HFFc6 (cell line): ENCODE measurements at places on chromosomes 1 and 21.
A peak's percentile ranks its signal among the peaks of the same experiment; 100 is the strongest.

DNA sequence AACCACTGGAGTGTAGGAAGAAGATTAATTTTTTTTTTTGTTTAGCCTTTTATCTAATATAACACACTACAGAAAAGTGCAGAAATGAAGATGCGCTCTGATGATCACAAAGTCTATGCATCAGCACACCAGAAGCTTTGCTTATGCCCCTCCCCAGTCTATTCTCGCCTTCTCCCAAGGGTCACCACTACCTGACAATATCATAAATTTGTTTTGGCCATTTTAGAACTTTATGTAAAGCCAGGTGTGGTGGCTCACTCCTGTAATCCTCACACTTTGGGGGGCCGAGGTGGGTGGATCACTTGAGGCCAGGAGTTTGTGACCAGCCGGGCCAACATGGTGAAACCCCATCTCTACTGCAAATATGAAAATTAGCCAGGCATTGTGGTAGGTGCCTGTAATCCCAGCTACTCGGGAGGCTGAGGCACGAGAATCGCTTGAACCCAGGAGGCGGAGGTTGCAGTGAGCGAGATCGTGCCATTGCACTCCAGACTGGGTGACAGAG lies 231.3 kb downstream of the FOXD2 start:
- no peak for DNase-seq

- DNase-seq, result no peak
These were observed 71.0 kb downstream of the ACTL8 start for GRCh38 chr1:17826165-17826488.

GRCh38 chr21:45055861-45056260 lies 18.5 kb upstream of the ADARB1 start:
- no peak for DNase-seq

GRCh38 chr1:71660411-71660810 lies 579.6 kb upstream of the ZRANB2 start:
- peak; percentile 82 for DNase-seq

- DNase-seq, result no peak
These were observed 4.3 kb upstream of the SLC35D1 start for GRCh38 chr1:67058242-67058641.

GRCh38 chr1:220544901-220545303 lies 17.0 kb downstream of the MARK1 start:
- DNase-seq, result no peak

- no peak for DNase-seq
These were observed 4.1 kb downstream of the NUAK2 start for GRCh38 chr1:205317311-205317917.

- DNase-seq, result peak; percentile 90
These were observed 81.8 kb downstream of the LAMC2 start for GRCh38 chr1:183267646-183268431.

DNA sequence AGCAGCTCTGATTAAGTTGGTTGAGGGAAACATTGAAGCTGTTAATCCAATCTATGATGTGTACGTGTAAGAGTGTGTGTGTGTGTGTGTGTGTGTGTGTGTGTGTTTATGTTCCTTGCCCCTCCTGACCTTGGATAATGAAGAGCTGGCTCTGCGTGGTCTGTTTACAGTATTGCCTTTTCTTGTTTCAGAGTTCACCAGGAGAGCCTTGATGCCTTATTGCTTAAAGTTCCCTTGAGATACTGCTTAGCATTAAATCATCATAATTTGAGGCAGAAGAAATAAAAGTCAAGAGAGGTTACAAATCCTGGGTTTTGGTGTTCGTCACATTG lies 36.4 kb downstream of the CAPN8 start:
- no peak for DNase-seq

DNA sequence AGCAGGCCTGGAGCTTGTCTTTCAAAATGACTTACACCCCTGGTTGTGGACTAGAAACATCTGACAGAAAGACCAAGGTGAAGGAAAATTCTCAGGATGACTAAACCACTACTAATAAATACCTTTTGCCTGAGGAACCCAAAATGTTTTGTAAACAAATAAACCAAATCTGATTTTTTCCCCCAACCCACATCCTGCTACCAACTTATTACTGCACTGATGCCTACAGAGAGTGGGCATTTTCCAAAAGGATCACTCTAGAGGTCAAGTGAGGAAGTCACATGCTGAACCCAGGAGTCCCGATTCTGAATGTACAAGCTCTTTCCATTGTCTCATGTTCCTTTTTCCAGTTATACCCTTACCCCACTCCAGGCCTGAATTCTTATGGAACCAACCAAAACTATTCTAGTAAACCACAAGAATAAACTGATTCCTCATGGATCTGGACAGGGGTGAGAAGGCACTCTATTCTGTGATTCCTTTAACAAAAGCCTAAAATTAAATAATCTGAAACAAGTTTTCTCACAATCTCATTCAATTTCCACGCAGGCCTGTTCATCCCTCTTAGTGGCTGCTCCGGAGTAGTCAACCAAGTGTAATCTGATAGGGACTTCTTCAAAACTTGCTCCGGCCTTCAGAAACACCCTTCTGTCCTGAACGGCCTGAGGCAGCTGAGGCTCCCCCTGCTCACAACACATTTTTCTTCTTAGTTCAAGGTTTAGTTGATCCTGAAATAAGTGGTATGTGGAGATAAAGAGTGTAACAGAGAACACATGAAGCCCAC lies 1.4 kb downstream of the PI4KB start:
- peak; percentile 19 for DNase-seq

GRCh38 chr1:48092401-48092800 lies 95.2 kb upstream of the TRABD2B start:
- no peak for DNase-seq

GRCh38 chr1:201028461-201028889 lies 5.0 kb upstream of the KIF21B start:
- DNase-seq, result no peak

DNA sequence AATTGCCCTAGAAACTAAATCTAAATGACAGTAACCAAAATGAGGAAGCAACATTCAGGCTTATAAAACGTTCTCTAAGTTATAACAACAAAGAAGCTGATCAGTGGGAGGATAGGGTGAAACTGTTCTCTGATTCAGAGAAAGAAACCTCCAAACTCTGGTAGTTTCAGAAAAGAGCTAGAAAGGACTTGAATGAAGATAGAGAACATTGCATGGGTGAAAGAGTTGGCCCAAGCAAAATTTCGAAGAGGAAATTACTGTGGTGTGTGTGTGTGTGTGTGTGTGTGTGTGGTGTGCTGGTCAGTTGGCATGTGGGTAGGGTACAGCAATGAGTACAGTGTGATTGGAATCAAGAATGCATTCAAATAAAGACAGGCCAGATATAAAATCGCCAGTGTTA lies 16.5 kb upstream of the SPAG17 start:
- no peak for DNase-seq

- DNase-seq, result no peak
These were observed 30.0 kb downstream of the PRRC2C start for GRCh38 chr1:171515299-171515698.

GRCh38 chr1:18954270-18955071 lies 2.0 kb downstream of the IFFO2 start:
- DNase-seq, result no peak

DNA sequence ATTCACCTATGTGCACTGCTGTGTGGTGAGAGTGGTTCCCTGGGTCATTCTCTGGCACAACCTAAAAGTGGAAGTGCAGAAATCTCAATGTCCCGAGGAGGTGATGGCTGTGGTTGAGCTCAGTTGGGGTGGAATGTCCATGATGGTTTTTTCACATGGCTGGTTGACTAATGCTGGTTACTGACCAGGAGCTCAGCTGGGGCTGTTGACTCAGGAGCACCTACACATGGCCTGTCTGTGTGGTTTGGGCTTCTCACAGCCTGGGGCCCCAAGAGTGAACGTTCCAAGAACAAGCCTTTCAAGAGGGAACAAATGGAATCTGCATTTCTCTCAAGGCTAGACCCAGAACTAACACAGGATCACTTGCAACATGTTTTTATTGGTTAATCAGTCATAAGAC lies 6.4 kb upstream of the KANK4 start:
- DNase-seq, result peak; percentile 87

DNA sequence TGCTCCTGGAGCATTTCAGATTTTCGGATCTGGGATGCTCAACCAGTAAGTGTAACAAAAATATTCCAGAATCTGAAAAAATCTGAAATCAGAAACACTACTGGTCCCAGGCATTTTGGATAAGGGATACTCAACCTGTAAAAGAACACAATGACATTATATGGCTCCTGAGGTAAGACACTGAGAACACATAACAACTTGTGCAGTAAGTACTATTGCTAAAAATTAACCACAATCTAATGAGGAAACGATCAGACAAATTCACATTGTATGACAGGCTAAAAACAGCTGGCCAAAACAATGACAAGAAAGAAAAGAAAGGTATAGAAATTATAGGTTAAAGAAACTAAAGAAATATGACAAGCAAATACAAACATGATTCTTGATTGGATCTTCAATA lies 54.9 kb downstream of the LTN1 start:
- no peak for DNase-seq

GRCh38 chr1:160353223-160353622 lies 10.0 kb downstream of the NCSTN start:
- DNase-seq, result peak; percentile 49

DNA sequence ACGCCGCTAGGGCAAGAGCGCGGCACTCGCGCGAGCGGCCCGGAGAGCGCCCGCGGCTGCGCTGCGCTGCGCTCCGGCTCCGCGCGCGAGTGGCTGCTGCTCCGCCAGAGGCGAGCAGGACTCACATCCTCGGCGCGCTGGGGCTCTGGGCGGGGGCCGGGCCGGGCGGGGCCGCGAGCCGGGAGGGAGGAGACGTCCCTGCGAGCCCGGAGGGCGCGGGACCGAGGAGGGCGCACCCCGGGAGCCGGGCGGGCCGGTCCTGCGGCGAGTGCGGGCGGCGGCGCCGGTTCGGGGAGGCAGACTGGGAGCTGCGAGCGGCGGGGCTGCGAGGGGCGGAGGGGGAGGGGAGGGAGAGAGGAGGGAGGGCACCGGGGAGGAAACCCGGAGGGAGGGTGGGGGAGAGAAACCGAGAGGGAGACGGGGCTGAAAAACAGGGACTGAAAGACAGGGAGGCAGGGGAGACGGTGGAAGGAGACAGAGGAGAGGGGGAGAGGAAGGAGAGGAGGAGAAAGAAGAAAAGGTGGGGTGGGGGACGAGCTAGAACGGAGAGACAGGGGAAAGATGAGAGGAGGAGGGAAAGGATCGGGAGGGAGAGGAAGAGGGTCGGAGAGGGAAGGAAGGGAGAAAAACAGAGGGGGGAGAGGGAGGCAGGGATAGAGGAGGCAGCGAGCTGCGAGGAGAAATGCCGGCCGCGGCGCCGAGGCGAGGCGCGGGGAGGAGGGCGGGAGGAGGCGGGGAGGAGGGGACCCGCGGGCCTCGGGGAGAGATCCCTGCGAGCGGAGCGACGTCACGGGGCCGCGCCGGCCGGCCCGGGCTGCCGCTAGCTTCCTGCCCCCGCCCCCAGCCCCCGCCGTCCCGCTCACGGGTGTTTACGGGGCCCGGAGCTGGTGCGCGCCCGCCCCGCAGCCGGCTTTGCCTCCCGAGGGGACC lies at the start of gene CAMK2N1:
Gene CAMK2N1, minus strand, starts transcription at position 684 of the 930 bp plus-strand sequence. CDS start 831 bp downstream, outside the sequence.
- peak; percentile 52 for DNase-seq

DNA sequence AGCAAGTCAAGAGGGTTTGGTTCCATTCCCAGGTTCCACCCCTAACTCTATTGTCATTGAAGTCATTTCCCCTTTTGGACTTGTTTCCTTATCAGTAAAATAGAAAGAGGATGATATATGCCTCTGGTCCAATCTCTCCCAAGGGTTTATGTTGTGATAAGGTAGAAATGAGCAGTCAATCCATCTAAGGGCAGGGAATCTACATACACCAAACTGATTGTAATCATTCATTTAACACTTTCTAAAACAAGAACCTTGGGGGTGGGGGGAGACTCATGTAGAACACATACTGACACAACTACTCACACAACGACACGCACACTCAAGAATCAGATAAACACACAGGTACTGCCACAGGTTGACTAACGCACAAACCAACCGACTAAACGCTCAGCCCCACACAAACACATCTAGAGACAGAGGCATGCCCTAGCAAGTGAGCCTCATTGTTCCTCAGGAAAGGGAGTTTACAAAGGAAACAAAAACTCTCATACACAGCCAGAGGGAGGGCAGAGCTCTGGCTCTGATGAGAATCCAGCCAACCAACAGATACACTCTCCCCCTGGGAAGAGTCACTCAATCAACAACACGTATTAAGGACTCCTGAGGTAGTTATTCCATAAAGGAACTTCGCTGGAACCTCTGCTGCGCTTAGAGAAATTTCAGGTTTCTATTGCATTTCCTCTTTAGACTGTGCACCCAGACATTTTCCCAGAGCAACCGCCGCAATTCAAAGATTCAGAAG lies 1.0 kb downstream of the F11R start:
- DNase-seq, result no peak

GRCh38 chr1:46223472-46223943 lies 20.4 kb downstream of the LURAP1 start:
- peak; percentile 83 for DNase-seq

GRCh38 chr1:205261946-205262691 lies 34.4 kb downstream of the TMCC2 start:
- DNase-seq, result peak; percentile 15

GRCh38 chr1:202165267-202165941 lies 5.0 kb upstream of the PTPN7 start:
- DNase-seq, result no peak

GRCh38 chr1:156712626-156713025 lies 7.2 kb upstream of the CRABP2 start:
- no peak for DNase-seq

DNA sequence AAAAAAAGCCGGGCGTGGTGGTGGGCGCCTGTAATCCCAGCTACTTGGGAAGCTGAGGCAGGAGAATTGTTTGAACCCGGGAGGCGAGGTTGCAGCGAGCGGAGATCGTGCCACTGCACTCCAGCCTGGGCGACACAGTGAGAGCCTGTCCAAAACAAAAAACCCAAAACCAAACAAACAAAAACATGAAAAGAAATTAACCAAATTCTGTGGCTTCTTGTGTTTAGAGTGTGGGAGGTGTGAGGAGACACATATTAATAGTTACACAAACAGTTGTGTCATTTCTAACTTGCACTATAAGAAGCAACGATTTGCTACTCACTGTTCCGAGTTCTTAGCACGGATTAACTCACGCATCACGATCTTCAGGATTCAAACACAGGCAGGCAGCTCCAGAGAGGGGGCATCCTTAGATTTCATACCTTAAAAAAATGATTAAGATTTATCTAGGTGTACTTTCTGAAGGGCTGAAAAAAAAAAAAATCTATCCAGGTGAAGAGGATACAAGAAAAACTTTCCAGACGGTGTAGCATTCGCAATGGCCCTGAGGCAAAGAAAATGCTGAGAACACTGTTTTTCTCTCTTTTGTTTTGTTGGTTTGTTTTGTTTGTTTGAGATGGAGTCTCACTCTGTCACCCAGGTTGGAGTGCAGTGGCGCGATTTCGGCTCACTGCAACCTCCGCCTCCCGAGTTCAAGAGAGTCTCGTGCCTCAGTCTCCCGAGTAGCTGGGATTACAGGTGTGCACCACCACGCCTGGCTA lies 713 bp upstream of the HMGCL start:
- no peak for DNase-seq

DNA sequence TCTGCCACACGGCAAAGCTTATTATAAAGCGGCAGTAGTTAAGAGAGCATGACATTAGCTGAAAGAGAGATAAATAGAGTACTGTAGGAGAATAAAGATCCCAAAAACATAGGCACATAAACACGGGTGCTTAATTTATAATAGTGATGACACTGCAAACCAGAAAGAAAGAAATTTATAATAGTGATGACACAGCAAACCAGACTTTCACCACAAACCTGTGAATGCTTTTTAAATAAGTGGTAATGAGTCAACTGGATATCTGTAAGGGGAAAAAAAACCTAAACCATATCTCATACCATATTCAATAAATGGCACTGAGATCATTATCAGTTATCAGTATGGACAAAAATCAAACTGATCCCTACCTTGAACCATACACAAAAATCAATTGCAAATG lies 25.5 kb downstream of the USP1 start:
- no peak for DNase-seq
